ENCODE measurements at places on chromosomes 7 and 10.

GRCh38 chr7:114648680-114649079 is 234.1 kb downstream of the FOXP2 start:
- no peak for DNase-seq

- no peak for DNase-seq
Measured at GRCh38 chr7:77684030-77684429, 12.2 kb upstream of the RSBN1L start.

- DNase-seq, result no peak
Measured at GRCh38 chr7:44377134-44377463, 51.7 kb upstream of the CAMK2B start.

- no peak for DNase-seq
Measured at GRCh38 chr10:65618126-65618525, 1307.7 kb upstream of the LRRTM3 start.

DNA sequence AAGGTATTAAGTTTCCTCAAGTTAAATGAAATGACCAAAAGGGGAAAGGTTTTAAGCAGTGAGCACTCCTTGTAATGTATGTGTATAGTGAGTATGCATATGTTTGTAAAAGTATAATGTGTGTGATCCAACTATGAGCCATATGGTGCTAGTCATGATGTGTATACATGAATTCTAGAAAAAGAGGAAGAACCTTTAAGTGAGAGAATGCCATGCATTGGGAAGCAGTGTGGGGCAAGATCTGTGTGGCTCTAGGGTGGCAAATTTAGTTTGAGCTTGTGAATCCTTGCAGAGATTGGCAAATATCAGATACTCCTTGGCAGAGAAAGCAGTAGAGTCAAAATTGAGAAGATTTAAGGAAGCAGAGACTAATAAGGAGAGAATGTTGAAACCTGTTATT is 435.0 kb downstream of the AUTS2 start:
- DNase-seq, result no peak

GRCh38 chr10:123883673-123884320 is 7.8 kb downstream of the CPXM2 start:
- no peak for DNase-seq

Data from stimulated activated CD8-positive, alpha-beta memory T cell treated with anti-CD3 and anti-CD28 coated beads, Interleukin-15, amount 100 ng/mL, for 48 hours (primary cell).